ENCODE measurements at places on chromosomes 5 and 9.

GRCh38 chr5:106801554-106801953, 869.2 kb downstream of the EFNA5 start:
- no peak for DNase-seq

GRCh38 chr5:24163091-24163490, 481.7 kb downstream of the CDH10 start:
- no peak for DNase-seq

GRCh38 chr5:72478276-72478675, 28.9 kb downstream of the ZNF366 start:
- DNase-seq = no peak

GRCh38 chr5:95620870-95621838, 1.3 kb downstream of the GPR150 start:
- no peak for DNase-seq

DNA sequence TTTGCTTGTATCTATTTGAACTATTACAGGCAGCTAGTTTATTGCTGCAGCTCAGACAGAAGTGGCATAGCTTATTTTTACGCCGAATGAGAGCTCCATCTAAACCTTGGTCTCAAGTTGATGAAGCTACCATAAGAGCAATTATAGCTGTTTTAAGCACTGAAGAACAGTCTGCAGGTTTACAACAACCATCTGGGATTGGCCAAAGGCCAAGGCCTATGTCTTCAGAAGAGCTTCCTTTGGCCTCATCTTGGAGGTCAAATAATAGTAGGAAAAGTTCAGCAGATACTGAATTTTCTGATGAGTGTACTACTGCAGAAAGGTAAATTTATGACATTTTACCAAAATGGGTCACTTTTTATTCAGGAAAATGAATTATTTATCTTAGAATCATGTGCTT, 67.9 kb downstream of the YTHDC2 start:
- DNase-seq = no peak

- DNase-seq = no peak
These were observed 47.4 kb downstream of the MYO10 start for GRCh38 chr5:16888694-16889124.

- no peak for DNase-seq
These were observed 8.2 kb upstream of the DRD1 start for GRCh38 chr5:175452166-175452565.

DNA sequence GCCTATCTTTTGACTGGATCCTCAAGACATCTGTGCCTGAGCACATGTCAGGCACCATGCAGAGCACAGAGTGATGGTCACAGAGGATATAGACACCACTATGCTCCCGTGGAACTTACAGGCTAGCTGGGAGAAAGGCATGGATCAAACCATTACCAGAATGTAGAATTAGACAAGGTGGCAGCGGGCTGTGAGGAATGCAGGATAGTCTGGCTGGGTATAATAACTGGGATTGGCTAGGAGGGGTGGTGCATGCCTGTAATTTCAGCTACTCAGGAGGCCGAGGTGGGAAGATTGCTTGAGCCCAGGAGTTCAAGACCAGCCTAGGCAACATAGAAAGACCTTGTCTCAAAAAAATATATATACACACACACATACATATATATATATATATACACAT, 50.3 kb downstream of the ASS1 start:
- DNase-seq = no peak

DNA sequence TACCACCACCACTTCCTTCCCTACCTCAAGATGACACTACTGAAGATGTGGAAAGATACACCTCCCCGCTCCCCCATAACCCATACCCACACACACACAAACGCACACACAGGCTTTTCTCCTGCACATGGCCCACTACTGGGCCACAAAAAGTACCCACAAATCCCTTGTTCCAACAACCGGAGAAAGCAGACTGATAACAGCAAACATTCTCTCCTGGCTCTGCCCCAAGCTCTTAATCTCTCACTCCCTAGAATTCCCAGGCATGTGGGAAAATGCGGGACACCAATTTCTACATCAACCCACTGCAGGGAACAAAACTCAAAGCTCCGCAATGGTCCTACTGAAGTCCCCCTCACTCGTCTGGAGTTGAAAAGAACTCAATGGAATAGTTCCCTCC, 611.0 kb upstream of the KLF4 start:
- no peak for DNase-seq

DNA sequence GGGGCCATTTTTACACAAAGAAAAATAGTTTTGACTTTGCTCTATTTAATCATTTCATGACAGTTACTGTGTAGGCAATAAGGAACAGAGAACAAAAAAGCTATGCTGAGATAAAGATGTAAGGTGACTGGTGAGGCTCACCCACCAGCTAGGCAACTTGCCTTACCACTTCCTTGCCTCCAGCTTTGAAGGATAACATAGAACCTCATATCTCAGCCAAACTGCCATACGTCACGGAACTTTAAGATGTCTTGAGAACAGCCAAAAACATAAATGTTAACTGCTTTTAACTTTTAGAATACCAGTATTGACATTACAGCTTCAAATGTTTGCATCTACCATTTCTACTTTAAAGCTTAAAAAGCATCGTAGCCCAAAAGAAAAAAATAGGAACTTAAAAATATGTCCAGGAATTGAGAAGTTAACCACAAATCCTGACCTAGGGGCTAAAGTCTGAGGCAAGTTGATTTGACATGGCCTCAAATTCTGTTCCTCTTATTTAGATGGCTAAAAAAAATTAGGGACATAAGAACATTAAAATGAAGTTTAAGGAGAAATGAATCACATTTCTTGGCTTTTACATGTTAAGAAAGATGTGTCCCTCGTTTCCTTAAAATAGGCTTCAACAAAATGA, 7.7 kb upstream of the GCNT4 start:
- DNase-seq = no peak

GRCh38 chr5:4625206-4625896, 514.8 kb upstream of the ADAMTS16 start:
- no peak for DNase-seq

GRCh38 chr5:71533615-71534014, 53.5 kb upstream of the MCCC2 start:
- peak; percentile 5 for DNase-seq

DNA sequence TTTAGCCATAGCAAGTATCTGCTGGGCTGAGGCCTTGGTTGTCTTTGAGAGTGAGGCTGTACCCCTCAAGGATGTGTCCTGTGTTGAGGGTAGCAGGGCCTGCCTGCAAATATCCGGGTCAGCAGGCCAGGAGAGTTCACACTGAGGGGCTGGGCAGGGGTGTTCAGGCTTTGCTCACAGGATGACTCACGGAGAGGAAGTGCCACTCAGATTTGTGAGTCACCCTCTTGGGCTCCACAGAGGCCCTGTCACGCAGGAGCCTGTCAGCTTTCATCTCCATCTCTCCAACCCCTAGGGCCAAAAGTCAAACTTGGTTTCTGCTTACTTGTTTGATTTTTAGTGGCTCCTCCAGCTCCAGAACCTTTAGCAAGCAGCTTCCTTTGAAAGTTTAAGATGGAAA, 211.5 kb downstream of the SEC61B start:
- peak; percentile 65 for DNase-seq

Data from GM12864 (cell line).